Upper lobe of left lung (tissue), 6 donors: ENCODE measurements at places on chromosomes 1 and 21. TPM values are rescaled to one million over a fixed set of nuclear protein-coding genes. Genes with fewer than 3 reads are reported as not detected.

RBP7 gene
- total RNA-seq = 3.6 TPM

IGSF9 gene
- total RNA-seq = 0.55 TPM

ZNF648 gene
- 0.39 TPM for total RNA-seq

DNA sequence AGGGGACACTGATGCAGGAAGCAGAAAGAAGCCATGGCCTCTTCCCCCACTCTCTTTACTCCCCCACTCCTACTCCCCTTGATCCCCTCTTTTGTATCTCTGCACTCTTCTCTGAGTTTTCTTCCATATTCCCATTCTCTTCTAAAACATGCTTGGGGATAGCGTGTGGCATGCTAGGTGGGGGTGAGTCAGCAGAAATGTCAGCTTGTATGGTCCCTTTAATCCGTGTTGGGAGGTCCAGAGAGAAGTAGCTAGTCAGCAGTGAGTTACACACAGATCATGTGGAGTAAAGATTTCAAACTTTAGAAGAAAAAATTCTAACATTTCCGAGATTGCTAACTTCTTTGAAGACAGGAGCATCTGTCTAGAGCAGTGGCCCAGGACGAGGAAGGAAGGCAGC, 4.0 kb upstream of the KCNK1 start:
- H3K27ac ChIP-seq = no peak overlapping the region
- H3K27me3 ChIP-seq = no peaks in the 10 kb centered on the region
- H3K36me3 ChIP-seq = no peaks in the 10 kb centered on the region
- DNase-seq = no peak
- H3K4me3 ChIP-seq = no peak overlapping the region

GRCh38 chr1:57296726-57297250, 127.1 kb downstream of the DAB1 start:
- no peak overlapping the region for H3K4me3 ChIP-seq
- DNase-seq = no peak
- H3K4me1 ChIP-seq = no peaks in the 10 kb centered on the region
- no peak overlapping the region for H3K27ac ChIP-seq
- H3K36me3 ChIP-seq = no peaks in the 10 kb centered on the region
- no peaks in the 10 kb centered on the region for H3K27me3 ChIP-seq

- H3K36me3 ChIP-seq = no peaks in the 10 kb centered on the region
- H3K27ac ChIP-seq = no peak overlapping the region
- DNase-seq = no peak
- no peak overlapping the region for H3K4me3 ChIP-seq
These were observed 34.3 kb downstream of the SSBP3 start for GRCh38 chr1:54371942-54372275.

DNA sequence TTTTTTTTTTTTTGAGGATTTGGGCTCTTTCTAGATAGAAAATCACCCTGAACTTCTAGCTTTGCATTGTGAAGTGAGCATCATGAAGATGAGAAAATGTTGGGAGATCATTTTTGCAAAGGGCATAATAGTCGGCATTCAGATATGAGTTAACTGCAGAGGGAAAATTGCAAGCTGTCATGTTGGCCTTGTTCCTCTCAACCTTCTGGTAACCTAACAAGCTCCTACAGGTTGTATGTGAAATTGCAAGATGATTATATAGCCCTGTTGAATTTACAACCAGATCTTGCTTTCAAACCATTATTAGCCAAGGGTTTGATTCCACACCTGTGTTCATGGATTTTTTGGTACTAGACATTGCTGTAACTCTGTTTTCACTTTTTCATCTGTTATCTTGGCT, 2.2 kb downstream of the ELOA start:
- DNase-seq = no peak
- no peaks in the 10 kb centered on the region for H3K27me3 ChIP-seq
- H3K27ac ChIP-seq = no peak overlapping the region
- H3K4me1 ChIP-seq = peaks cover 52% of the 10 kb centered on the region
- H3K36me3 ChIP-seq = peaks cover 2% of the 10 kb centered on the region

DNA sequence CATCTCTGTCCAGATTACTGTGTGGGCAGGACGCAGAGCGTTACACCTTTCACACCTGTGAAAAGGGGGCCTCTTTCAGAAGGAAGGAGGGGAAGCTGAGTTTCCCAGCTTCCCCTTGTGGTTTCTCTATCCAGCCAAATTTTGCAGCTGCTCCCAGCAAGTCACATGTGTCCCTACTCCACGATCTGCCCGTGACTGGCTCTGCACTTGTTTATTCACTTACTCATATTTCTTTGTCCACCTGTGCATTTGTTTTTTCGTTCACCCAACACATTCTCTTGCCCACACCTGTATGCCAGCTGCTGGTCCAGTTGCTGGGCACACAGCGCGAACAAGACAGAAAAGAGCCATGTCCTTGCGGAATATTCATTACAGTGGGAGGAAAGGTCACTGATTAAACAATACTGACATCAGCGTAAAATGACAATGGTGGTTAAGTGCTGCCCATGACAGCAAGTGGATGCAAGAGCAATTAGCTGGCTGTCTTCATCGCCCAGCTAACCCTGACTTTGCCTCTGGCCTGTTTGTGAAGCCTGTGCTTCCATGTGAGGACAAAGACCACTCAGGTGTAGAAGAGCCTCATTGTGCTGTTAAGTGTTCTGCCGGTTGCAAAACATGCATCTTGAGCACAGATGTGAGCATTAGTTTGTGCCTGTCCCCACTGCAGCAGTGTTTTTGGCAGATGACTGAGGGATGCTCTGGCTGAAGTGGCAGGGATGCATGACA, 28.6 kb upstream of the NEK2 start:
- H3K27me3 ChIP-seq = no peaks in the 10 kb centered on the region
- no peaks in the 10 kb centered on the region for H3K36me3 ChIP-seq

GRCh38 chr1:119682141-119682540, 29.6 kb upstream of the PHGDH start:
- no peak overlapping the region for H3K27ac ChIP-seq

DNA sequence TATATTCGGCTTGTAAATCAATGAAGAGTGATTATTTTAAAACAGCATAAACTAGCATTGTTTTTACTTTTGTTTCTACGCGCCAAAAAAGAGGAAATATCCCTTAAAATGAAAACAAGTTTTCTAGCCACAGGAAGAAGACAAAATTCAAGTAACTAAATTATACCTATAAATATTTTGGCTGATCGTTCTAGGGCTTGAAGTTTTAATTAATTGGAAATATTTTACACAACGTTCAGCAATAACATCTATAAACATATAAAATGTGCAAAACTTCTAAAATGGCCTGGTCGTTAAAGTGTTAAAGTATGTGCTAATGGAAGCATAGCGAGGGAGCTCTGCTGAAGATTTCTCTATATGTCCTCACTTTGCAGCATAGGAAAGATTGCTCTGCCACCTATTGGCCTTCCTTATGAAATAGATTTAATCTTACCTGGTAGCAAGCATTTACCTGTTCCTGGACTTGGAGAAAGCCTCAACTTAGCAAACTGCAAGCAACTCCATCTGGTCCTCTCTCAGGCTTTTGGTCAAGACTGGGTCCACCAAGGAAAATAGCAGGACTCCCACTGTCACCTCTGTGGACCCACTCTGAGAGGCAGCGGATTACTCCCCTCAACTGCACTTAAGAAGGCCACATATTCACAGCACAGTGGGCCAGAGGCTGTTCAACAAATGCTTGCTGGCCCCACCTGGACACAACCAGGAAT, 351.3 kb upstream of the RUNX1 start:
- no peaks in the 10 kb centered on the region for H3K27me3 ChIP-seq
- no peak overlapping the region for H3K27ac ChIP-seq
- H3K36me3 ChIP-seq = no peaks in the 10 kb centered on the region
- H3K4me1 ChIP-seq = peaks cover 7% of the 10 kb centered on the region

DNA sequence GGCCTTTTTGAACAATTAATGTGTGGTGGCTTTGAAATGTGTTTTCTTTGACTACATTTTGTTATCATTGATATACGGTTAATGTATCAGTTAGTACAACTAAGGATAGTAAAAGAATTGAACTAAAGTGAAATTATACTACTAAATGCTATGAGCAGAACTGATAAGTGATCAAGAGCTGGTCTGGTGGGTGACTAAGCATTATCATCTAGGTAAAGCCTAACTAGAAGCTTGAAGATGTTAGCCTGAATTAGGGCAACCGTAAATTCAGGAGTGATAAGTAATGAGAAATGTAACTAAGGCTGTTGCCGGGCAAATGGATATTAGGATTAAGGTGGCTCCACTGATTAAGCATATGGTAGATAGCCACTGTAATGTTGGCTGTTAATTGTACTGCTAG, 16.0 kb upstream of the GCLM start:
- H3K4me1 ChIP-seq = no peaks in the 10 kb centered on the region
- no peak overlapping the region for H3K27ac ChIP-seq
- no peaks in the 10 kb centered on the region for H3K36me3 ChIP-seq

DNA sequence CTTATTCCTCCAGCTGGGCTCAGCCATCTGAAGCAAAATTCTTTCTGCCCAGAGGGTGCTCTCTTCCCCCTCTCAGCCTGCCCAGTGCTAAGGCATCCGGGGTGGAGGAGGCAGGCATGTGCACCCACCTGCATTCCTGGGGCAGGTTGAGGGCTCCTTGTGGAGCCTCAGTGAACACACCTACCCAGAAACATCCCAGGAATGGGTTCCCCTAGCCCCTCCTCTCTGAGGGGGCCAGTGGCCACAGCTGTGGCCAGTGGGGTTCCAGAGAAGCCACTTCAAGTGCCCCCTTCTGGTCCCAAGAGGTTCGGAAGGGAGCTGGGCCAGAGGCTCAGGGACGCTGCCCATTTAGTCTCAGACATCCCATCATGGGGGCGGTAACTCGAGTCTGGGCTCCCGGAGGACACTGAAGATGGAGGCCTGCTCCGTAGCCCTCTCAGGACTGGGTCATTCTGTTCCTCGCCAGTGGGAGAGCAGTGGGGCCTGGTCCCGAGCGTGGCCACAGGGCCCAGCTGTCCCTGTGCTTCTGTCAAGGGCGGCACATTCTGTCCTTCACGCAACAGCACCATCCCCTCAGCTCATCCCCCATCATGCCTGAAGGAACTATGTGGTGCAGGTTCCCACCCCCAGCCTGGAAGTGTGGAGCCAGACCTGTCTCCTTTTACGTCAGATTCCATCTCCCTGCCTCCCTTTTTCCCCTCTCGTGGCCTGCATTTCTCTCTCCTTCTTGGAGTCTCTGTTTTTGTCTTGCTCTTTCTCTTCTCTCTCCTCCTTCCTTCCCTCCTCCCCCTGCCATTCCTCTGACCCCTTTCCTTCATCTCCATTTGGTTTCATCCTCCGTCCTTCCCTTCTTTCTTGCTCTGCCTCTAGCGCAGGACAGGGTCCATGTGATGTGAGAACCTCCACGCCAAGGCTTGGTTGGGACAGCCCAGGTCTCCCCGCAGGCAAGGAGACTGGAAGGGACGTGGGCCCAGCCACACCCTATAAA, 49.6 kb upstream of the KDM4A start:
- H3K4me1 ChIP-seq = no peaks in the 10 kb centered on the region
- no peak overlapping the region for H3K27ac ChIP-seq
- peaks cover 37% of the 10 kb centered on the region for H3K36me3 ChIP-seq
- H3K4me3 ChIP-seq = no peak overlapping the region

GRCh38 chr1:31759298-31760023, 4.7 kb downstream of the ADGRB2 start:
- no peaks in the 10 kb centered on the region for H3K36me3 ChIP-seq
- H3K27me3 ChIP-seq = peaks cover 36% of the 10 kb centered on the region
- no peak overlapping the region for H3K4me3 ChIP-seq
- H3K27ac ChIP-seq = no peak overlapping the region
- peaks cover 38% of the 10 kb centered on the region for H3K4me1 ChIP-seq
- no peak for DNase-seq

DNA sequence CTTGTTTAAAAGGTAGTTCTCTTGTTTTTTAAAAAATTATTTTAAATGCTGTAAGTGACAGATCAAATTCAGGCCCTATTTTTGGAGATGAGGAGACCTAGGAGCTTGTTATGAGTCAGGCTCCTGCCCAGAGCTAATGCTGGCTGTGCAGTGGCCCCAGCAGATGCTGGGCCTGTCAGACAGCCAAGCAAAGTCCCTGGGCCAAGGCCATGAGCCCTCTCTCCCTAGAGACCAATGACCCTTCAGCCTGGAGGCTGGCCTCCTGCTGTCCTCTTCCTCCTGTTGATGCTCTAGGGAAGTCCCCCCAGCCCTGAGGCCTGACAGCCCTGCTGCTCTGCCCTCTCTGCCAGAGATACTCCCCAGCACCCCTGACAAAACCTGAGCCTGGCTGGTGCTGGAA, 128.1 kb upstream of the CTTNBP2NL start:
- H3K36me3 ChIP-seq = no peaks in the 10 kb centered on the region
- DNase-seq = no peak
- H3K27me3 ChIP-seq = no peaks in the 10 kb centered on the region
- H3K4me1 ChIP-seq = peaks cover 6% of the 10 kb centered on the region

DNA sequence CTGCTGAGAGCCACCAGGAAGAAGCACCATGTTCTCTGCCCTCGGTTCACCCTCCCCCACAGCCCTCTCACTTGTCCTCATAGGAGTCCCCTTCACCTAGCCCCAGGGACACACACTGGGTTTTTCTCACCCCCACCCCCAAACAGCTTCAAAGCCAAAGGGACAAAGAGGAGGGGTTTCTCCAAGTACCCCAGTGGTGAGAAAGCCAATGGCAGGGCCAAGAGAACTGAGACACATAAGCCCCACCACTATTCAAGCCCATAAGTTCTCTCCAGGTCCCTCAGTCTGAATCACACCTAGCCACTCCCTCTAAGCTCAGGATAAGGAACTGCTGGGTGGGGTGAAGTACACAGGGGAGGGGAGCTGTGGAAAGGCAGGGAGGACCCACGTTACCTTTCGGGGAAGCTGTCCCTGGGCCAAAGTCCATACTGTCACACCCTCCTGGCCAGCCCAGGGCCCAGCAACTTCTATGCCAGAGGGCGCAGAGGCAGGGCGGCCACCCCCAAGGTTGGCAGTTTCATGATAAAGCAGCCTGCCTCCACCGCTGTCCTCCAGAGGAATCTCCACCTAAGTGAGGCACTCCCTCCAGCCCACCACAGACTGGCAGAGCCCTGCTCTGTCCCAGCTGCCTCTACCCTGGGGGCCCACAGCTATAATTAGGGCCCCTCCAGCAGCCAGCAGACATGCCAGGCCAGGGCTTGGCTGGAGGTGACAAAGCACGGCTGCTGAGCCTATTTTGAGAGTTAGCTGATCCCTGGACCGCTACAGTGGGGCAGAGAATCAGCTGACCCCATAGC, 39.0 kb upstream of the PPP1R15B start:
- no peak for DNase-seq
- no peaks in the 10 kb centered on the region for H3K27me3 ChIP-seq
- no peaks in the 10 kb centered on the region for H3K36me3 ChIP-seq
